Natural killer cell treated with Interleukin-12 subunit alpha and Interleukin-12 subunit beta and Interleukin-15 and Interleukin-18, amount 100 ng/mL, for 72 hours (primary cell): ENCODE measurements at places on chromosomes 7 and 10.

- DNase-seq, result peak; percentile 73
Measured at GRCh38 chr10:73810735-73811465, 498 bp downstream of the NDST2 start.

- no peak for DNase-seq
Measured at GRCh38 chr7:13279854-13280435, 592.5 kb downstream of the ARL4A start.

DNA sequence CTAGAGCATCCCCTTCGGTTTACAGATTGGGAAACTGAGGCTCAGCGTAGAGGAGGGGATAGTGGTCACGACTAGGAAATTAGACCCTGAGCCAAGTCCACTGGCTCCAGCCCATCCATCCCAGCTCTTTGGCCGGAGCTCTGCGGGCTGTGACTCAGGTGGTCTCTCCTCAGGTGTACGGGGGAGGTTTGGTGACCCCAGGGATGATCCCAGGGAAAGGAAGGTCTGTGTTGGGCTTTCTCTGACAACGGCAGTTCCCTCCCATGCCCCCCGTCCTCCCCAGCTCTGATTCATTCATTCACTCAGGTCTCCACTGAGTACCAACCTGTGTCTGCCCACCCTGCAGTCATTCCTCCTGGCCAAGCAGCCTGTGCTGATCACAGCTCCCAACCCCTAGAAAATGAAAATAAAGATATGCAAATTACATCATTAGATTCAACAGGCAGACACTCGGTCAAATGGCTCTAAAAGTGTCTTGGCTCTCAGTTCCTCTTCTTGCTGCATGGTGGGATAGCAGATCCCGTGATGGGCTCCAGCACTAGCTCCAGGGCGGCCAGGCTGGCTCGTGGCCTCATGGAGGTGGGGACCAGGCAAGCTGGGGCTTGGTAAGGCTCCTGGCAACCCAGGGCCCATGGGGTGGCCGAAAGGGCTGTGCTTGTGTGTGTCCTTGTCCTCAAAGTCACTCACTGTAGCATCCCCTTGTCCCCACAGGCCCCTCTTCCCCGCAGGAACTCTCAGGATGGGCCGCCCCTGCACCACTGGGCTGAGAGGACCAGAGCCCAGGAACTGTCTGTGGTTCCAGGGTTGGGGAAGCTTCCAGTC, 37.8 kb downstream of the CLRN3 start:
- no peak for DNase-seq

- no peak for DNase-seq
Measured at GRCh38 chr7:27132214-27132613, 1.7 kb upstream of the HOXA4 start.

GRCh38 chr10:5890452-5890915, 441 bp downstream of the FBH1 start:
- no peak for DNase-seq

DNA sequence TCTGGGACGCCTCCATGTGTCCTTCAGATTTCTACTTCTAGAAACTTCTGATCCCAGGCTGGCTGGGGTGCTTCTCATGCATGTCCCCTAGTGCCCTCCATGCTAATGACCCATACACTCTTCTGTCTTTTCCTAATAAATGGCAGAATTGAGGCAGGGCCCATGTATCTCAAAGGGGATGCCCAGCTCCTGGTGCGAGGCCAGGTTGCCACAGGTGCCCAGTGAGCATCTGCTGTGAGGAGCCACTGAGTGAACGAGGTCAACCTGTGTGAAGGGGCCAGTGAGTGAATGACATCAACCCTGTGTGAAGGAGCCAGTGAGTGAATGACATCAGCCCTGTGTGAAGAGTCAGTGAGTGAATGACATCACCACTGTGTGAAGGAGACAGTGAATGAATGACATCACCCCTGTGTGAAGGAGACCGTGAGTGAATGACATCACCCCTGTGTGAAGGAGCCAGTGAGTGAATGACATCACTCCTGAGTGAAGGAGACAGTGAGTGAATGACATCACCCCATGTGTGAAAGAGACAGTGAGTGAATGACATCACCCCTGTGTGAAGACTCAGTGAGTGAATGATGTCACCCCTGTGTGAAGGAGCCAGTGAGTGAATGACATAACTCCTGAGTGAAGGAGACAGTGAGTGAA, 478.9 kb downstream of the PTPRN2 start:
- no peak for DNase-seq

GRCh38 chr7:40024048-40024447, 74.0 kb downstream of the CDK13 start:
- no peak for DNase-seq

- no peak for DNase-seq
Measured at GRCh38 chr7:26337232-26337865, 45.7 kb downstream of the SNX10 start.

GRCh38 chr10:24887855-24888231, 64.6 kb downstream of the PRTFDC1 start:
- no peak for DNase-seq

DNA sequence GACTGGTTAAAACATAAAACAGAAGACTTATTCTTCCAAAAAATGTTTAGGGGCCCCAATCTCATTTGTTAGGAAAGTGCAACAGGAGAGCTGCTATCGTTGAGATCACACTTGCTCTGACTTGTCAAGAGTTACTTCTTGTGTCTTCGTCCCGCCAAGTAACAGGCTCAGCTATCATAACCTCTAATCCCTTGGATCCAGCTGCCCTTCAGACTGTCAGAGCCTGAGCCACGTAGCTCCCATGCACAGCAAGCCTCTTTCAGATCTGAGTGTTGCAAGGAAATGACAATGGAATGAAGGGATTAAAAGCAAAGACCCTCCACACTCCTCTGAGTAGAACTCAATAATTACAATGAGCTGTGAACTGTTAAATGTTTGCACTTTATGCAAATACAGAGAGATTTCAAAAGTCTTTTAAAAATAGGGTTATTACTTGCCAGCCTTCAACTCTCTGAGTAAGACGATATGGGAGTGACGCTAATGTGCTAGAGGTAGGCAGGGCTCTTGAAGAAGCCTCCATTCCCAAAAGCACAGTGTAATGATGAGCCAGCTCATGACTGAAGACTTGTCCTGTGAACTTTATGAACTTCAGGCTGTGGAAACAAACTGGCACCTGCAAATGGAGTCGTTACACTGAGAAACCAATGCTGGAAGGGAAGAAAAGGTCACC, 28.4 kb upstream of the CDK13 start:
- DNase-seq, result no peak

GRCh38 chr7:101586078-101586905, 42.8 kb downstream of the MYL10 start:
- no peak for DNase-seq

DNA sequence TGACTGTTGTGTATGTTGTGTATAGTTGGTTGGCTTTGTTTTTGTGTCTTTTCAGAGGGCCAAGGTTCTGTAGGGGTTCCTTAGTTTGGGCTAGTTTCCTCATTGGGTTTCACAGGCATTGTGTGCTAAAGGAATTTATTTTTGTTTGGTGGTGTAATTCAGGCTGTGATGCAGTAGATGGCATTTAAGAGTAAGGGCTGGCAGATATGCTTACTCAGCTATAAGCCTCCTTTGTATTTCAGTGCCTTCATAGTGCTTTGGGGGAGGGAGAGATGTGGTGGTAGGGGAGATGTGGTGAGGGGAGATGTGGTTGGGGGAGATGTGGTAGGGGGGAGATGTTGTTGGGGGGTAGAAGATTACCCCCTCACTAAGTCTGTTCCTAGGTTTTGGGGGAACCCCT, 91.7 kb downstream of the SLC25A40 start:
- no peak for DNase-seq

GRCh38 chr7:99086532-99086931, 57.4 kb downstream of the SMURF1 start:
- DNase-seq, result no peak

DNA sequence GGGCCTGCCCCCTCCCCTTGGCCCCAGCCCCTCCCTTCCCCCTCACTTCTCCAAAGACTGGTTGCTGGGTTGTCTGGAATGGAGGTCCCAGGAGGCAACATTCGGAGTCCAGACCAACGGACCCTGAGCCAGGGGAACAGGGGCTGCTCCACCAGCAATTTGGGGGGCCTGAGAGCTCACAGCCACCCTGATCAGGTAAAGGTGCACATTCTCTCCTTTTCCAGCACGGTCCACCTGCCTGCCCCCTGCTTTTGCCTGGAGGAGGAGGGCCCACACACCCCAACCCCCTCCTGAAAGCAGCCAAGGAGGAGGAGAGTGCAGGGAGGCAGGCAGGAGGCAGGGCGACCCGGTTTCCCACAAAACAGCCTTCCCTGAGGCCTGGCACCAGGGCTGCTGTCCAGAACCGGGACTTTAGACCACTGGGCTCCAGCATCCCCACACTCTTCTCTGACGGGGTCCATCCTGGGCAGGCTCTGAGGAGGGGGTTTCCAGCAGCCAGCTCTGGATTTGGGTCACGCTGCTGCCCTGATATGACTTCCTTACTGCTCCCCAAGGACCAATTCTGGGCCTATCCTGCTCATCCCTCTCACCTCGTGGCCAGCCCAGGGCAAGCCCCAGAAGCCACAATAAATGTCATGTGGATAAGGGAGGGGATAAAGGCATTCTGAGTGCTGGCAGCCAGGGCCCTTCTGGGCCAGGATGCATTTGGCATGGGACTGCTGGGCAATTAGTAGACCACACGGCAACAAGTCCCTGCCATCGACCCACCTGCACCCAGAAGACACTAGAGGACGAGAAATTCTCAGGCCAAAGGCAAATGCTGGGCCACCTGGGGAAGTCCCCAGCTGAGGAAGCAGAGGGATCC, 1.1 kb upstream of the CAMK2B start:
- DNase-seq, result no peak

- DNase-seq, result no peak
Measured at GRCh38 chr7:142608630-142609428, 140.4 kb upstream of the PRSS1 start.

DNA sequence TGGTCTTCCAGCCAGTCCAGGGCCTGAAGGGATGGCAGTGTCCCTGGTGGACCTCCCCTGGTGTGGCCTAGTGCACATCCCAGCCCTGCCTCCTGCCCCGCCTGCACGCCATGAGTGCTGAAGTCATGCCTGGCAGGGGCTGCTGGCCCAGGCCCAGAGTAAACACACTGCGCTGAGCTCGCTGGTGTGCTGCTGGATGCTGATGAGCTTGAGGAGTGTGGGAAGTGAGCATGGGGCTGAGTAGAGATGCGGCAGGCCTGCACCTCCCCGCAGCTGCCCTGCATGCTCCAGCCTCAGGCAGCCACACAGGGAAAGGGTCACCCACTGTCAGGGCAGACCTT, 43.2 kb downstream of the HTRA1 start:
- DNase-seq, result no peak

DNA sequence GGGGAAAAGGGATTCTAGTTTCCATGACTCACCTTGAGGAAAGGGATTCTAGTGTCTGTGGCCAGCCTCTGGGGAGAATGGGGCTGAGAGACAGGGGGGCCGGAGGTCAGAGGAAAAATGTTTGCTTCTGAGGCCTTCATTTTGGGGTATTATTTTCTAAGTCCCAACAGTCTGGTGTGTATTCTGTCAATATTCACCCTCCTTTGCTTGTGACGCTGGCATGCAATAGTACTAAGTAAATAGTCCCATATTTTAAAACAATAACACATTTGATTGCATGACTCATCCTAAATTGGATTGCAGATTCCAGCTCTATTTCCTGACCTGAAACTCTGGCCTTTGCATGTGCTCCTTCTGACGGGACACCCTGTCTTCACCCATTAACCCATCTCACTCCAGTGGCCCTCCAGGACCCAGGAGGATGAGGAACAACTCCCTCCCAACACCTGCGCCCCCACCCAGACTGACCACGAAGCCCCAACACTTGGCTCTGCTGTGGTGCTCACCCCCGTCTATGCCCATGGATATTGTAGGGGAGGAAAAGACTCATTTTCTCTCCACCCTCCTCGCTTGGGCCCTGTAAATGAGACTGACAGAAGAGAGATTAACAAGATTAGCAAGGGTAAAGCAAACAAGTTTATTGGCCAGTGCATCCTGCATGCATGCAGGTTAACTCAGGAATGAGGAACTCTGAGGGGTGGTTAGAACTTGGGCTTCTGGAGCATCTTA, 495.6 kb upstream of the KLF6 start:
- no peak for DNase-seq

- no peak for DNase-seq
Measured at GRCh38 chr10:87722716-87723115, 63.0 kb downstream of the PAPSS2 start.

DNA sequence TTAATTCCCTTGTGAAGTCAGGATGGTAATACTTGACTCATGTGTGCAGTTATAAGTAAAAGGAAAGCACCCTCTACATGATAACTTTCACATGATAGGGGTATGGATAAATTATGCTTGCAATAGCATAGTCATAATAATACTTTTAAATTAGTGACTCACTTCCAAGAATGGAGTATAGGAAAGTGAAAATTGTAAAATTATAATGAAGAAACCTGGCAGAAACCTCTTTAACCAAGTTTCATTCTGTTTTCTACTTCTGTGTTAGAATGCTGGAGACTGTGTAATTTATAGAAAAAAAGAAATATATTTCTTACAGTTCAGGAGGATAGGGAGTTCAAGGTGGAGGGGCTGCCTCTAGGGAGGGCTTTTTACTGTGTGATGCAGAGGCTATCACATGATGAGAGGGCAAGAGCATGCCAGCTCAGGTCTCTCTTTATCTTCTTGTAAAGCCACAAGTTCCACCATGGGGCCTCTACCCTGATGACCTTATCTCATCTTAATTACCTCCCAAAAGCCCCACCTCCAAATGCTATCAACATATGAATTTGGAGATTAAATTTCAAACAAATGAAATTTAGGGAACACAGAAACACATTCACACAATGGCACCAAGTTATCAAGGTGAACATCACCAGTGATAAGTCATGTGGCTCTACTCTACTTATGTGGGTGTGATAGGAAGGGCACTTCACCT, 43.2 kb downstream of the HDAC9 start:
- DNase-seq, result no peak

- no peak for DNase-seq
Measured at GRCh38 chr7:52691257-52691656, 344.2 kb upstream of the POM121L12 start.
